ENCODE measurements at places on chromosomes 11 and 22.

DNA sequence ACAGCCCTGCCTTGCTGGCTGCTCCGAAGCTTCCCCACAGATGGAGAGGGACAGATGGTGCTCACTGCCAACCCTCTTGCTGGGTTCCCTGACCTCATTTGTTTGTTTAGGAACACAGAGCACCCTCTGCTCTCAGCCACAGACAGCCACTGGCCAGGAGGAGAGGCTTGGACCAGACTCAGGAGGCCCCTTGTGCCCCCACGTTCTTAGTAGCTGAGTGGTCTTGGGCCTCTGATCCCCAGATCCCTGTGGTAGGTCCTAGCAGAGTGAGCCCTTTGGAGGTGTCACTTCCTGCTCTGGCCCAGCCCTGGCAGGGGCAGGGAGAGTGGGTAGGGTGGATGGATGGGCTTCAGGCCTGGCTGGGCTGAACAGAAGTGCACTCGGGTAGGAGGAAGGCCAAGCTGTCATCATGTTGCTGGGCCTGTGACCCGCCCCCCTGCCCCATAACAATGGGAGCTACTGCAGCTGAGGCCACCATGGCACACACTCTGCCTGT is 84.0 kb downstream of the DHCR7 start:
- no peak for DNase-seq

GRCh38 chr22:49075150-49075549 is 752.5 kb downstream of the BRD1 start:
- DNase-seq, result no peak

DNA sequence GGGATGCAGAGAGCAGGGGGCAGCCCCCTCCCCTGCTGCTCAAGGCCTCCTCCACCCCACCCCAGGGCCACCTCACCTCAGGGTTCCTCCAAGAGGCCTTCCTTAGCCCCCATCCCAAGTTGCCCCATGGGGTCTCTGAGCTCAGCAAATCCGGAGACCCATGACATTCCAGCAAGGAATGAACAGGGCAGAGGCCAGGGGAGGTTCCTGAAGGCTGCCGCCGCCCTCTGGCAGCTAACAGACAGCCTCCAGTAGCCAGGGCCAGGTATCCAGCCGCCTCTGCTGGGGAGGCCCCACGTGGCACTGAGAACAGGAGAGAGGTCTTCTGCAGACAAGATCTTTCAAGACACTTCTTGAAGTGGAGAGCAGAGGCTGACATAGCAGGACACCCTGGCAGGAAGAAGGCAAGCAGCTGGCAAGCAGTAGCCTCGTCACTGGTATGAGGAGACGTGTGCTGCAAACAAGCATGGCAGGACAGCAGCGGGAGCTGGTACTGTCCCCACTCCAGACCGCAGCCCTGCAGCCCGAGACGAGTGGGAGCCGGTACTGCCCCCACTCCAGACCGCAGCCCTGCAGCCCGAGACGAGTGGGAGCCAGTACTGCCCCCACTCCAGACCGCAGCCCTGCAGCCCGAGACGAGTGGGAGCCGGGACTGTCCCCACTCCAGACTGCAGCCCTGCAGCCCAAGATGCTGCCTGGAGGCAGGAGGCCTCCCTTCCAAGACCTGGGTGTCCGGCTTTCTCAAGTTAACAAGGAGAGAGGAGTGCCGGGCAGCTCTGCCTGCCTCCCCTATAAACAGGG is 190.6 kb downstream of the IGLL1 start:
- no peak for DNase-seq

- no peak for DNase-seq
Measured at GRCh38 chr11:96257972-96258934, 84.7 kb downstream of the MAML2 start.

DNA sequence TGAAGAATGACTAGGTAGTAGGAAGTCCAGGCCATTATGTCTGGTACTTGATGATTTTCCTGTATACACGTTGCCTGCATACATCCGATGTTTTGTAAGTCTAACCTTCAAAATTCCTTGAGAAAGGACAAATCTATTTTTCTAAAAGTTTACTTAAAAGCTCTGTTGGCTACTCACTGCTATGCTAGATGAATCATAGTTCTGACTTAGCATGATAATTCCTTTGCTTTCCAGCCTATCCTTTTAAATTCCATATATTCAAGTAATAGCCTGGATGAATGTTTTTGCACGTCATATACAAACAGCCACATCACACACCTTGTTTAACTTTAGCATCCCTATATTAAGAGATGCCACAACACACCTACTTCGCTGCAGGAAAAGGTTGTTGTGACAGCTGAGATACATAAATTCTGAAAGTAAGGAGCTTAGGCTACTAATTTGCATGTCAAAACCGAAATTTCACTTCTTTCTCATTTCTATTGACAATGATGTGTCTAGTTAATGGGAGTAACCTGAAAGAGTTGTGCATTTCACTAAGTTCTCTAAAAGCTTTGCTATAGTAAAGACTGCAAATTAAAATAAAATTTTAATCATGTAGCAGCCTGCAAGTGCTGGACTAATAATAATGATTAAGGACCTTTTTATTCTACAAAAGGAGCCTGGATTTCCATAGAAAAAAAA is 1116.4 kb downstream of the JRKL start:
- DNase-seq, result no peak

DNA sequence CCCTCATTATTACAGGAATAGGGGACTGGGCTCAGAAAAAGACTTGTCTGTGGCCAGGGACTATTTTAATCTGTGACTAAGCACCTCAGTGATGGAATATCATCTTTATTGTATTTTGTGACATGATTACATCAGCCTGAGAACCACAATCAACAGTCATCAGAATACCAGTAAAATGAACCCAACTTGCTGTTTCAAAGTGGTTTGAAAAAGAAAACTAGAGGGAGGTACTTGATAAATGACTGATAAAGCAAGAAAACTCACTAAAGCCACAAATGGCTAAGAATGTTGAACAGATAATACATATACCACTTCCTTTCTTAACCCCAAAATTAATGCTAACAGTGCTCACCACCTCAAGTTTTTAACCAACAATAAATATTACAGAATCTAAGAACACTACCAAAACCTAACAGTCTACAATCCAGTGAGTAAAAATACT is 155.7 kb downstream of the ATG16L2 start:
- no peak for DNase-seq

GRCh38 chr11:11463405-11463804 is 110.4 kb upstream of the CSNK2A3 start:
- no peak for DNase-seq

GRCh38 chr11:59761993-59762392 is 6.8 kb downstream of the STX3 start:
- DNase-seq, result no peak

DNA sequence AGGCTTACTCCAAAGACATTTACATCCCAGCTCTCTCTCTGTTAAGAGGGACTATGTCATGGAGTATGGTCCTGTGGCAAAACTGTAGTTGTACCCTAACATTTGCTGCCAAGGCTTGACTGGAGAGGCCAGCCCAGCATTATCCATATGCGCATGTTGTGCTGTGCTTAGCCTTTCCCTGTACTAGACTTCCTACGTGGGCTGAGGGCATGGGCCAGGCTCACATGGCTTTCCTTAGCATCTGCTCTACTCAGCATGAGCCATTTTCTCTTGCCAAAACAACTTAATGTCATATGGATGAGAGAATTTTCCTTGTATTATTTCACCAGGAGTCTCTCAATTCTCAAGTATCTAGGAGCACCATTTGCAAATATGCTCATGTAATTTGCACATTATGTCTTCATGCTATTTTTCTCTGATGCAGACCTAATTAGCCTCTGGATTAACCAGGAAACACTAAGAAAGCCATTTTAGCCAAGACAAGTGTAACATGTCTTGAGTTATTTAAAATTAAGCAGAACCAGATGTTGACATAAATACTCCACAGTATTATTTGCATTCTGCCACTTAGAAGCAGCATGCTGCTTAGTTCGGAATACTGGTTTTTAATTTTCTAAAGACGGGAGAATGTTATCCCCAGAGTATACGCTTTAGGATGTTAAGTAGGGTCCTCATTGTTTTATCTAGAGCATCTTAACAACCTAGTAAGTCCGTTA is 71.7 kb upstream of the FAR1 start:
- DNase-seq, result no peak

DNA sequence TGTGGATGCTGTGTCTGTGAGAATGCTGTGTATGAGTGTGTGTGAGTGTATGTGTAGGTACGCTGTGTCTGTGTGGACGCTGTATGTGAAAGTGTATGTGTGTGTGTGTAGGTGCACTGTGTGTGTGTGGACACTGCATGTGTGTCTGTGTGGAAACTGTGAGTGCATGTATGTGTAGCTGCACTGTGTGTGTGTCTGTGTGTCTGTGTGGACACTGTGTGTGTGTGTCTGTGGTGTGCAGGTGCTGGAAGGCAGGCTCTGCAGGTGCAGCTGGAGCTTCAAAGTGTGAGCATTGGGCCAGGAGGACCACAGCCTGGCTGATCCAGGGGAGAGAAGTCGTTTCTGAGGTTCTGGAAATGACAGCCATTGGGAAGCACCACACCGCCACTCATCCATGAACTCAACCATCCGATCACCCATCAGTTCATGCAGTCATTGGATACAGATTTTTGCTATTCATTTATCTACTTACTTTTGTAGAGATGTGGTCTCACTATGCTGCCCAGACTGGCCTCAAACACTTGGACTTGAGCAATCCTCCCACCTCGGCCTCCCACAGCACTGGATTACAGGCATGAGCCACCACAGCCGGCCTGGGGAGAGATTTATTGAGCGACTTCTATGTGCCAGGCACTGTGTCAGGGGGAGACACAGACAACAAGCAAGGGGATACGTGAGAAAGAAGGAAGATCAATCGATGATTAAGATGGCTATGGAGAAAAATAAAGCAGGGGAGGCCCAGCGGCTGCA is 9.6 kb downstream of the TRPM5 start:
- DNase-seq, result no peak

- no peak for DNase-seq
Measured at GRCh38 chr11:79507706-79508105, 66.9 kb upstream of the TENM4 start.

DNA sequence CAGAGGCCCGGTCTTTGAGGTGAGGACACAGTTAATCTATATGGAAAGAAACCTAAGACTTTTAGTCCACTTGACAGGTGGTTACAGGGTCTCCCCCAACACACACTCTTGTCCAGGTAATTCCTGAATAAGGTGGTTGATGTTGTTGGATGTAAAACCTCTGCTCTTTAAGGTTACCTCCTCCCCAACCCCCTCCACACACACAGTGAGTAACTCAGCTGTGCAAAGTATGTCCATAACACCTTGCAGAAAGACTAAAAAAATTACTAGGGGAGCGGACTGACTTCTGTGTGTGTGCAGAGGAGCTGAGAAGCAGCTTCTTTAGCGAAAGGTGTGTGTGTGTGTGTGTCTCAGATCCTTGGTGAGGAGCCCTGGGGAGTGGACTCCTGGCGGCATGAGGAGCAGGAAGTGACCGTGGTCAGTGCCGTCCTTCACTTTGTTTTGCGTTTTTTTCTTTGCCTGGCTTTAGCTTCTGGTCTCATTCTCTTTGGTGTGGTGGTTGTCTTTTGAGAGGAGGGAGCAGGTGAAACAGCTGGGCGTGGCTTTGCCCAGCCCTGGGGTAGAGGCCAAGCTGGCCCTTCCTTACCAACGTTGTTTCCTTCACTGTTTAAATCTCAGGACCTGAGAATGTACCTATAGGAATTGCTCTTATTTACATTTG is 1.7 kb downstream of the ZBED4 start:
- DNase-seq, result no peak

GRCh38 chr11:98720951-98721350 is 299.8 kb upstream of the CNTN5 start:
- no peak for DNase-seq

- DNase-seq, result no peak
Measured at GRCh38 chr11:94539420-94539819, 4.3 kb upstream of the FUT4 start.

DNA sequence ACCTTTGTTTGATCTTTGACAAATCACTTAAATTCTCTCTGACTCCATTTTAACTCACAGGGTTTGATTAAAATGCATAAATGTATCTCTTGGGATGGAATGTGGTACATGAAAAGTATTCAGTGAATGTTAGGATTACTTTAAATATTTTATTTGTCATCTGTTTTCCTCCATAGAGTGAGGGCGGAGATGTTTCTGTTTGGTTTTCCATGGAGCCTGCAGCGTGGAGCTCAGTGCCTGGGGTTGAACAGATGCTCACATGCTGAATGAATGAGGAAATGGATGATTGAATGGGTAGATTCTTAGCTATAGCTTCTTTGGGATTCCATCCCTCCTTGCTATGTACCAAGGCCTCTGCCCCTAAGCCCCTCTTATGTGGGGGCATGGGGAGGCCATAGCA is 10.0 kb downstream of the TSPAN18 start:
- DNase-seq, result no peak

DNA sequence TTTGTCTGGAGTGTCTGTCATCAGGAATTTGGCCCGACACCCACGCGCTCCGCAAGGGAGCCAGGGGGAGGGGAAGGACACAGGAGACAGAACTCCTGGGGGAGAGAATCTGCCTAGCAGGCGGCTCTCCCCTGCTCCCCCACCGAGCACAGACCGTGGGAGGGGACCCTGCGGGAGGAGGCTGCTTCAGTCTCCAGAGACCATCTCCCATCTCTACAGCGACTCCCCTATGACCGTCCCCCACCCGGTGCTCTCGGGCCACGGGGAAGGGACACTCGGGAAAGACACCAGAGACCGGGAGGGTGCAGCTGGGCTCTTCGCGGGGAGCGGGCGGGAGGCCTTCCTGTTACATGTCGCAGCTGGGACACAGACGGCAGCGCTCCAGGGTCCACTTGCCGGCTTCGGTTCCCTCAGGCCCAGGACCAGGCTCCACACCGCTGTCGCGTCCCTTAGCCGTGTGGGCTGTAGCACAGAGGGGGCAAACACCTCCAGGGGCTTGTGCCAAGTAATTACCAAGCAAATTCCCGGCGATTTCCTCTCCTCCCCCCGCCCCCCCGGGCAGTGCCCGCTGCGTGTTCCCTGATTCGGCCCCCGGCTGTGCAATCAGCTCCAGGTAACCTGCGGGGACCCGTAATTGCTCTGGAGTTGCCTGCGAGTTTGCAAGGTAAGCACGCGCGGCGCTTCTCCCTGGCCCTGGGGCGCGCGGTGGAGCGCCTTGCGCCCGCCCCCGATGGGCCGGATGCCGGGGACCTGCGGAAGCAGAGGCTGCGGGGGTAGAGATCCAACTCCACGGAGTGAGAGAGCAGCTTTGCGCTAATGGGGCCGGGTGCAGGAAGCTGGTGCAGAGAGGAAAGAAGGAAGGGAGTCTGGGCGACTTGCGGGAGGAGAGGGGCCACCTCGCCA is 155.1 kb upstream of the CADM1 start:
- no peak for DNase-seq
